ENCODE measurements at places on chromosomes 7 and 10.

GRCh38 chr7:8131694-8132605 is 130.0 kb downstream of the ICA1 start:
- no peak for DNase-seq

- no peak for DNase-seq
Measured at GRCh38 chr7:53119514-53119941, 84.1 kb downstream of the POM121L12 start.

DNA sequence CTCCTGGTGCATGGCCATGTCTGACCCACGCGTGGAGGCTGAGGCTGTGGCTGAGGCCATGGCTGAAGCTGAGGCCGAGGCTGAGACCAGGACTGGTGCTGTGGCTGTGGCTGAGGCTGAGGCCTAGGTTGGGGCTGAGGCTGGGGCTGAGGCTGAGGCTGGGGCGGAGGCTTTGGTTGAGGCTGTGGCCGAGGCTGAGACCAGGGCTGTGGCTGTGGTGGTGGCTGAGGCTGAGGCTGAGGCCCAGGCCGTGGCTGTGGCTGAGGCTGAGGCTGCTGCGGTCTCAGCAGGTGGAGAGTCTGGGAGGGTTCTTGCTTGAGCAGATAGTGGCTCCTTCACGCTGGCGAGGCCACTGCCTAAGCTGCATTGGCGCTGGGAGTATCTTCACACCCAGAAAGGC is 76.4 kb downstream of the WDR37 start:
- no peak for DNase-seq

DNA sequence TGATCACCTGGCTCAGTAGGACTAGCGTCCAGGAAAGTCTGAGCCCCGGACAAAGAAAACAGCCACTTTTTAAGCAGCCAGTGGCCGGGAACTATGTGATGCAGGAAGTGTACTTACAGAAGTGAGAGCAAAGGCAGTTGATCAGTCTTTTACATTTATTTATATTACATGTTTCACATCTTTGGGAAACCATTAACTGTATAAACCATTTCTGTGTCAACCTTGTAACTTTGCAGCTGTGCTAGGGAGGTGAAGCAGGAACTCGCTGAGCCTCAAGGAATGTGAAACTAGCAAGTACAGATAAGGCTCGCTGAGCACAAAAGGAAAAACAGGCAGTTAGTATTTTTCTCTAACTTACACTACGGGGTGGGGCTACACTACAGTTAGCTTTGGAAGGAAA is 39.9 kb upstream of the HECW1 start:
- no peak for DNase-seq

DNA sequence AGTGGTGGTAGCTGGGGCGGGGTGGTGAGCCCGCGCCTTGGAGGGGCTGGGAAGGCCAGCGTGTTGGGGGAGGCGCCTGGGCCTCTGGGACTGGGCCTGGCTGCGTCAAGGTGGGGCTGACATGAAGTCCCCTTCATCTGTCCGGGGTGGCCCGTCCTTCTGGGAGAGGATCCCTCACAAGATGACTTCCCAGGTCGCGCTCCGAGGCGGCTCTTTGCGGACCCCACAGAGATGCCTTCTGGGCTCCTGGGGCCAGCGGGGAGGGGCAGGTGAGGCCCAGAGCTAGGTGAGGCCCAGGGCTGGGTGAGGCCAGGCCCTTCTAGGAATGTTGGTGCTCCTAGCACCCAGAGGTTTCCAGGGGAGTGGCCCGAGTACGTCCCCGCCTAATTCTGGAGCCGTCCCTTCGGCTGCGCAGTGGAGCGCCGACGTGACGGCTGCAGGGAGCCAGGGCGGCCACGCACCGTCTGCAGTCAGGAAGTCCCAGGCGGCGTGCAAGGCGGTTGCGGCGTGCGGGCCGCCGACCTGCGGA is 58.2 kb upstream of the NUPR2 start:
- no peak for DNase-seq

- DNase-seq: no peak
Measured at GRCh38 chr7:106372595-106373318, 88.0 kb upstream of the NAMPT start.

DNA sequence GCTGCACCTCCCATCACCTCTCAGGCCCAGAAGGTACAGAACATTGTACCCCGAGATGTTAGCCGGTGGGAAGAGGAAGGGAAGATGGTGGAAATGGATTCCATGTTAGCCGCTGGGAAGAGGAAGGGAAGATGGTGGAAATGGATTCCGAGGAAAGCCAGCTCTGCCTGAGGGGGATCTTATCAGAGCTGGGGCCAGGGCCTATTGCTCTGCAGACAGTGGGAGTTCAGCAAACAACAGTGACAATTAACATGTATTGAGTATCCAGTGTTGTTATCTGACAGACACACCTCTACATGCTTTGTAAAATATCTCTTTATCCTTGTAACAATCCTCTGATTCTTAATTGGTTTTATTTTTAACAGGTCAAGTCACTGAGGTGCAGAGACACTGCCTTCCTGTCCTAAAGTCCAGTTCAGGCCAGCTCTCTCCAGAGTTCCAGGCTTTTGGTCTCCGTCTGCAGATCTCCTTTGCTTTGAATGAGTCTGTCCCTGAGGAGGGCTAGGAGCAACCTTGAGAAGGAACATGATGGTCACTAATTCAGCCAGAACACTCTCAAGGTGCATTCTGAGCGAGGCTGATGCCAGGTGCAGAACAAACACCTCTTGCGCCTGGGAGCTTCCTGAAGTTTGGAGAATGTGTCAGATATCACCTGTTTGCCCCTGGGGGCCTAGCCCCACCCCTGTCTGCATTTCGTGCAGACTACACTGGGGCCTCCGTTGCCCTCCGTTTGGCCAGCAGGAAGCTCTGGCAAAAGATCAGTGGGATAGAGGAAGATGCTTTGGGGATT is 82.4 kb upstream of the PODXL start:
- no peak for DNase-seq

DNA sequence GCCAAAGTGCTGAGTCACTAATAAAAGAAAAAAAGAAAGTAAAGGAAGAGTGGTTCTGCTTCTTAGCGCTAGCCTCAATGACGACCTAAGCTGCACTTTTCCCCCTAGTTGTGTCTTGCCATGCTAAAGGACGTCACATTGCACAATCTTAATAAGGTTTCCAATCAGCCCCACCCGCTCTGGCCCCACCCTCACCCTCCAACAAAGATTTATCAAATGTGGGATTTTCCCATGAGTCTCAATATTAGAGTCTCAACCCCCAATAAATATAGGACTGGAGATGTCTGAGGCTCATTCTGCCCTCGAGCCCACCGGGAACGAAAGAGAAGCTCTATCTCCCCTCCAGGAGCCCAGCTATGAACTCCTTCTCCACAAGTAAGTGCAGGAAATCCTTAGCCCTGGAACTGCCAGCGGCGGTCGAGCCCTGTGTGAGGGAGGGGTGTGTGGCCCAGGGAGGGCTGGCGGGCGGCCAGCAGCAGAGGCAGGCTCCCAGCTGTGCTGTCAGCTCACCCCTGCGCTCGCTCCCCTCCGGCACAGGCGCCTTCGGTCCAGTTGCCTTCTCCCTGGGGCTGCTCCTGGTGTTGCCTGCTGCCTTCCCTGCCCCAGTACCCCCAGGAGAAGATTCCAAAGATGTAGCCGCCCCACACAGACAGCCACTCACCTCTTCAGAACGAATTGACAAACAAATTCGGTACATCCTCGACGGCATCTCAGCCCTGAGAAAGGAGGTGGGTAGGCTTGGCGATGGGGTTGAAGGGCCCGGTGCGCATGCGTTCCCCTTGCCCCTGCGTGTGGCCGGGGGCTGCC is at the start of gene IL6:
TSS of gene IL6 (plus strand) at position 294 of the 807 bp plus-strand sequence. CDS start at position 357, 63 bp downstream.
- DNase-seq: peak; percentile 24

DNA sequence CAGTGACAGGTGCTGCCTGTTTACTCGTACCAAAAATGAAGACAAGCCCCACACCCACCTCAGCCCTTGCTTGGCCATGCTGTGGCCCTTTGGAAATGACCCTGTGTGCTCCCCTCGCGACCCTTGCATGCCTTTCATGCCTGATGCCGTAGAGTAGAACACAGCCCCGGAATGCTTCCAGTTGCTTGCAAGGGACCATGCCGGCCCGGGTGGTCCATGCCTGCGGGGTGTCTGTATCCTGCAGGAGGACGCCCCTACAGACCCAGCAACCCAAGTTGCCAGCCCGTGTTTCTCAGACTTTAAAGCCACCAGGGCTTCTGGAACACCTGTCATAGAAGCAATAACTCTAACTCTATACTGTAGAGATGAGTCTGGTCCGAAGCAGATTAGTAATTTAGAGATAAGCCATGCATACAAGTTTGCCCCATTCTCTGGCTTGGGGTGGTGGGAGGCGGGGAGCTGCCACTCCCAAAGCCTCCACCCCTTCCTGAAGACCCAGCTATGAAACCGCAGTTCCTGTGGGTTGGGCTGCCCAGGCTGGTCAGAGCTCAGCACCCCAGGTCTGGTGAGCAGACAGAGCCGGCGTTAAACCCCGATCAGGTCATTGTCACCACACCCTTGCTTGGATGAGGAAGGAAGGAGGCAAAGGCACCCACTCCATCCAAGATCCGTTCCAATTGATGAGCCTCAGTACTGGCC is 143.5 kb downstream of the ADCY1 start:
- no peak for DNase-seq

GRCh38 chr7:41046776-41047175 is 656.1 kb downstream of the INHBA start:
- no peak for DNase-seq

- DNase-seq: no peak
Measured at GRCh38 chr10:24396396-24396795, 187.5 kb downstream of the KIAA1217 start.

- DNase-seq: no peak
Measured at GRCh38 chr10:131177431-131178327, 133.8 kb downstream of the TCERG1L start.

GRCh38 chr10:114519306-114519669 is 115.0 kb upstream of the AFAP1L2 start:
- DNase-seq: no peak

- DNase-seq: no peak
Measured at GRCh38 chr7:142882338-142882678, 3.2 kb downstream of the TRPV6 start.

DNA sequence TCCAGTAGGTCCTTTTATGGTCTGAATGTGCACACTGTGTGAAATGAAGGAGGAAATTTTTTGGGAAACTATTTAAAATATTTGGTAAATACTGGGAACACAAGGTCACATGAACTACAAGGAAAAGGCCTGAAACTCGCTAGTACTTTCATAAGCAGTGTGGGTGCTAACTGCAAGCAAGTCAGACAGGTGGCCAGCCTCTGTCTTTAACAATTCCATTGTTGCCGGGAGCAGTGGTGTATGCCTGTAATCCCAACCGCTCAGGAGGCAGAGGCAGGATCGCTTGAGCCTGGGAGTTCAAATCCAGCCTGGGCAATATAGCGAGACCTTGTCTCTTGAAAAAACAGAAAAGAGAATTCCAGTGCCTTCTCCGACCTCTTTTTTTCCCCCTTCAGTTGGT is 37.5 kb downstream of the SMURF1 start:
- DNase-seq: no peak

- DNase-seq: no peak
Measured at GRCh38 chr7:120452665-120453064, 179.7 kb downstream of the KCND2 start.

- no peak for DNase-seq
Measured at GRCh38 chr10:112379635-112380296, 5.8 kb downstream of the ACSL5 start.

GRCh38 chr7:1890289-1891235 is 220.5 kb downstream of the ELFN1 start:
- no peak for DNase-seq

GRCh38 chr7:66250711-66251110 is 45.6 kb downstream of the TPST1 start:
- no peak for DNase-seq

GRCh38 chr10:69653561-69653960 is 23.5 kb downstream of the FAM241B start:
- DNase-seq: no peak

DNA sequence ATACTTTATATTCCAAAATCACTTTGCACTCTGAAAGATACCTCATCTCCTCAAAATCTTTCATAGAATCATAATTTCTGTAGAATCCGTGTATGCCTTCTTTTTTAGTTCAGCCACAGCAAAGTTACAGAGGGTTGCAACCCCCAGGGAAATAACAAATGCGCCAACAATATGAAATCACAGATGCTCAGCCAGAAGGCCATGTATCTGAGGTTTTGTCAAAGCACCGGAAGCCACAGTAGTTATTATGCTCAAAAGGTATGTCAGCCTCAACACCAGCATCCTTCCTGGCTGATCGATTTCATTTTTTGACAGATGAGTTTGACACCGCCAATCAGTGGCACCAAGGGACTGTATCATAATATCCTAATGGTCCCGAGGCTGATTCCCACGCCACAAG is 204.1 kb downstream of the KCNMA1 start:
- no peak for DNase-seq

GRCh38 chr10:16828114-16828568 is 10.9 kb upstream of the RSU1 start:
- peak; percentile 40 for DNase-seq

DNA sequence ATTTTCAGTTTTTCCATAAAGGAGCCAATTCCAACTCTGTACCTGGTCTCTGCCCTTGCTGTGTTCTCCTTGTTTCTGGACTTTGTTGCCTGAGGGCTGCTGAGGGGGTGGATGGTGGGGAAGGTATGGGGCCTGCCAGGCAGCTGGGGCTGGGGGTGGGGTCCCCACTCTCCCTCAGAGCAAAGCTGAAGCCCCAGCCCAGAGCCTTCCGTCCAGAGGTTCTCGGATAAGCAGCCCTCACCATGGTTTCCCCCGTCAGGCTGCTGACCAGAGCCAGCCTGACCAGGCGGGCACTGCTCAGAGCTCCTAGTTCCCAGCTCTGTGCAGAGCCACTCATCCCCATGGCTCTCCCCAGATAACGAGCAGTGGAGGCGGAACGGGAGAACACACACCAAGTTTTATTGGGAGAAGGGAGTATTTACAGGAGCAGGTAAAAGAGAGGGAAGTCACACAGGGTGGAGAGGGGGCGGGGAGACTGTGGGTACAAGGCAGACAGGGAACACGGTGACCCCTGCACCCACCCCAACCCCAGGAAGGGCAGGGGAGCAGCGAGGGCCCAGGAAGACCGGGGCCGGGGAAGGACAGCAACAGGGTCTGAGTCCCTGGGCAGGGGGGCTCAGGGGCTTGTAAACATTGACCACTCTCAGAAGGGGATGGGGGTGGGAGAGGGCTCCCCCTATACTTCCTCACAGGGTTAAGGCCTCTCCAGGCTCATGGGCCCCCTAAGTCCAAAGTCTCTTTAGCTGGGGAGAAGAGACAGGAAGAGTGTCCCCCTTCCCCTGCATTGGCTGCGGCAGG is 5.8 kb downstream of the GNB2 start:
- DNase-seq: no peak

- DNase-seq: no peak
Measured at GRCh38 chr10:78300526-78300925, 266.9 kb downstream of the RPS24 start.

GRCh38 chr7:131890176-131890575 is 333.7 kb upstream of the PODXL start:
- no peak for DNase-seq

DNA sequence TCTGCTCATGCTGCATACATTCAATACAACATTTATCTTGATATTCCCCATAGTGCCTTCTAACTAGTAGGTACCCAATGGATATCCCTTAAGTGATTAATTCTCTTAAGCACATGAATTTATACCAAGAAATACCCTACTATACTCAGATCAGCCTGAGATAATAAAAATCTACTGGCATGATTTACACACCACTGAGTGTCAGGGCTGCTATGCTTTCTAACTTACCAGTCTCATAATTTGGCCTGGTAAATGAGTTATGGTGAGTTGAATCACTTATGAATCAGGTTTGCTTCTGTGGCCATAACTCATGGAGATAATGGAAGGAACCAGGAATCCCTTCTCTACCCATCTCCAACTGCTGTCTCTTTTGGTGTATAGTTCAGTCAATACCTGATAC is 122.8 kb downstream of the THSD7A start:
- DNase-seq: no peak
